Activated T-helper 1 cell treated with anti-CD3 and anti-CD28 coated beads, Interleukin-12 subunit alpha, Interleukin-12 subunit beta, Interleukin-2, Interleukin-4 antibody, amounts not matched to agents 30 ng/mL and 10 ng/mL and 1 ng/mL, durations not matched to agents 14 hours and 24 hours and 36 hours (primary cell): ENCODE measurements at places on chromosomes 3 and 15. TPM values are rescaled to one million over a fixed set of nuclear protein-coding genes. Genes with fewer than 3 reads are reported as not detected.

The ZNF620 gene
- total RNA-seq, result 5.5 and 6.0 TPM in 2 replicates

The H1-8 gene
- not detected in 2 replicates for total RNA-seq

The IQCF5 gene
- total RNA-seq, result not detected in 2 replicates

The MYLK gene
- total RNA-seq, result 0.08 and 0.27 TPM in 2 replicates

The SLC22A14 gene
- not detected in 2 replicates for total RNA-seq

The TEX55 gene
- not detected in 2 replicates for total RNA-seq

The PIK3CB gene
- total RNA-seq, result 19.3 and 22.0 TPM in 2 replicates

The RAD51 gene
- 62.0 and 62.4 TPM in 2 replicates for total RNA-seq

The C3orf18 gene
- total RNA-seq, result 21.5 and 21.9 TPM in 2 replicates

The LYSMD2 gene
- total RNA-seq, result 16.0 and 16.5 TPM in 2 replicates

The GOLGA8J gene
- 0.23 TPM in 1 of 2 replicates, not detected in the other for total RNA-seq

The ZNF80 gene
- total RNA-seq, result 0.22 and 0.23 TPM in 2 replicates

The LYZL4 gene
- not detected in 2 replicates for total RNA-seq

The USP13 gene
- 11.1 and 11.3 TPM in 2 replicates for total RNA-seq

The GP9 gene
- not detected in 2 replicates for total RNA-seq

The ELL3 gene
- 0.41 and 0.73 TPM in 2 replicates for total RNA-seq

The GP5 gene
- 0.27 and 0.31 TPM in 2 replicates for total RNA-seq

The RBP2 gene
- total RNA-seq, result not detected in 2 replicates

The DUOX1 gene
- 0.10 and 0.13 TPM in 2 replicates for total RNA-seq

The NUDT16 gene
- total RNA-seq, result 10.6 and 11.5 TPM in 2 replicates

The SLC51A gene
- total RNA-seq, result not detected in 2 replicates

The SUSD5 gene
- not detected in 2 replicates for total RNA-seq

The RUBCN gene
- total RNA-seq, result 44.7 and 45.2 TPM in 2 replicates

The RTP4 gene
- 3.4 and 4.0 TPM in 2 replicates for total RNA-seq

The IMPG2 gene
- total RNA-seq, result 0.05 and 0.13 TPM in 2 replicates

The FBXW12 gene
- total RNA-seq, result not detected in 2 replicates

The SFMBT1 gene
- 28.4 and 31.0 TPM in 2 replicates for total RNA-seq

The FETUB gene
- not detected in 2 replicates for total RNA-seq

The SEMA4B gene
- 17.5 and 18.8 TPM in 2 replicates for total RNA-seq

The NTRK3 gene
- total RNA-seq, result 0.24 and 0.29 TPM in 2 replicates
